Stimulated activated CD8-positive, alpha-beta memory T cell treated with anti-CD3 and anti-CD28 coated beads, Interleukin-4, amount 100 ng/mL, for 4 hours (primary cell): ENCODE measurements at places on chromosomes 1 and 21.

DNA sequence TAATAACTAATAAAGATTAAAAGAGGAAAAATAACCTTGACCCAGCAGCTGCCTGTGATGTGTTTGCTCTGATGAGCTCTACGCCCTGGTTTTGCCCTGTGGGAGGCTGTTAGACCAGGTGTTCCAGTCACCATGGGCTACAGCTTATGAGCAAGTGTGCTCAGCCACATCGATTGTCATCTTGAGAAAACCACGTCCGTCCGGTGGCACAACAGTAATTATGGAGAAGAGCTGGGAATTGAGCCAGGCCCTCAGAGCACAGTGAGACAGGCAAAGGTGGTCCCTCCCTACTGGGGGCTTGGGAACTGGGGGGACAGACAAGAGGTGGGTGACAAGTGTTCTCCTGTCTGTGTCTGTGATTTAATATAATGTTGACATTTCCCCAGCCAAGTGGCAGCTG, 420.5 kb downstream of the MATN1 start:
- no peak for DNase-seq

DNA sequence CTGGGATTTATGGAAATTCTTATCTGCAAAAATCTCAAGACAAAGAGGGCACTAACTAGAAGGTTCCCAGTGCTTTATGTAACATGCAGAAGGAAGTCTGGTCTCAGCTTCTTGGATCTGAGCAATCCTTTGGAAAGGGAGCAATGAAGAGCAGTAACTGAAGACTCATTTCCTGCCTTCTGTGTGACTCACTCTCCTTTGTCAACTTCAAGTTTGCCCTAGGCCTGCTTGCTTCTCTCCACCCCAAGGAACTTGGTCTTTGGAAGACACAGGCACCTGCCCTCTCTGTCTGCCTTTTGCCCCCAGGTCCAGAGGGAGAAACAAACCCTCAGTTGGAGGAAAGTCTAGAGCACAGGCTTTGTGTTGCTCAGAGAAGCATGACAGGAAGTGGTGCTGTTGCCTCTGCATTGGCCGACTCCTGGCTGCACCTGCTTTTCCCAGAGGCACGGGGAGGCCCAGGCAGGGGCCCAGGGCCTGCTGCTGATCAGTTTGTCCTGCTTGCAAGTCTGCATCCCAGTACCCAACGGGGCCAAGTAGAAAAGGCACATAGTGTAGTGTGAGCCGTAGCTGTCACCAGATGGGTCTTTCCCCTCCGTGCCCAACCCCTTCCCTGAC, 137.2 kb downstream of the DHRS3 start:
- no peak for DNase-seq

DNA sequence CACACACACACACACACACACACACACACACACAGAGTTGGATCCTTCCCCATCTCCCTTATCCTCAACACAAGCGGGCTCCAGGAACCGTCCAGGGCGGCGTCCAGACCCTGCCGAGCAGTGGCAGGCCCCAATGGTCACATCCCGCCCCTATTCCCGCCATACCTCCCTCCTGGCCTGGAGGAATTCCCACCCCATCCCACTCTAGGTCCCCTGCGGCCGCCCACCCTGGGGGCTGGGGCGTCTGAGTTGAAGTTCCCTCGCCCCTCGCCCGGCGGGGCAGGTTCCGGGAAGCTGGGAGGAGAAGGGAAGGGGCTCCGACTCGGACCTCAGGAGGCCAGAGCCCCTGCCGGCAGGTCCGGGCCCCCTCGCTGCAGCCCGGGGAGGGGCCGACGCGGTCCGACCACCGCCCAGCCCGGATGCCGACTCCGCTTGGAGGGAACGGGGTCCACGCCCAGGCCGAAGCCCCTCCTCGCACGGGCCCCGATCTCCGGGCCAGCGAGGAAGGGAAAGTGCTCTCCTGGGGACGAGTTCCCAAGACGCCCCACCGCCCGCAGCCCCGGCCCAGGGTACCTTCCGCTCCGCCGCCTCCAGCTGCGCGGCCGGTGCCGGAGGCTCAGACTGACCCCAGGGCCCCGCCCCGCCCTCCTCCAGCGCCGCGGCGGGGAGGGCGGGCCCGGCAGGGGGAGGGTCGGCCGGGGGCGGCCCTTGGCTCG, at the start of gene RHOC:
Gene RHOC (minus strand): TSS at position 623 of the 716 bp plus-strand sequence. CDS start 3,328 bp downstream, outside the sequence.
- no peak for DNase-seq

GRCh38 chr1:156100205-156100995, 14.1 kb upstream of the LMNA start:
- DNase-seq: no peak

DNA sequence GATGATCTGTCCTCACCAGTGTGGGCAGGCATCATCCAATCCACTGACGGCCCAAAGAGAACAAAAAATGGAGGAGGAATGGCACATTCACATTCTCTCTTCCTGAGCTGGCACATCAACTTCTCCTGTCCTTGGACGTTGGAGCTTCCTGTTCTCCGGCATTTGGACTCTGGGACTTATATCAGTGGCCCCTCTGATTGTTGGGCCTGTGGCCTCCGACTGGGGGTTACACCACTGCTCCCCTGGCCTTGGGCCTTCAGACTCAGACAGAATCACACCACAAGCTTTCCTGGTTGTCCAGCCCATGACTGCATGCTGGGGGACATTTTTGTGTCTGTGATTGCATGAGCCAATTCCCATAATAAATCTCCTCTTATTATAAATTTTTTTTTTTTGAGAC, 20.1 kb downstream of the IFNLR1 start:
- DNase-seq: no peak

DNA sequence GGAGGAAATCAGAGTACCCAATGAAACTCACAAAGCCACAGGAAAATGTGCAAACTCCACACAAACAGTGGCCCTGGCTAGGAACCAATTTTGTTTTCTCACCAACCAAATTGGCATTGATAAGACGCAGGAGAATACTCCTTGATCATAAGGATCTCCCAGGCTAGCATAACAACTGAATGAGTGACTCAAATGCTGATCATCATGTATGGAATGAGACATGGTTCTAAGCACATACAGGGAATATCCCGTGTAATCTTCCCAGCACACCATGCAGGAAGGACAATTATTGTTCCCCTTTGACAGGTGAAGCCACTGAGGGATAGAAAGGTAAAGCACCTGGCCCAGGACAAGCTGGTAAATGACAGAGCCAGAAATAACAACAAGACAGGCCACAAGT, 180.0 kb upstream of the DUSP10 start:
- no peak for DNase-seq

GRCh38 chr1:58570817-58571216, 6.2 kb downstream of the TACSTD2 start:
- DNase-seq: no peak

DNA sequence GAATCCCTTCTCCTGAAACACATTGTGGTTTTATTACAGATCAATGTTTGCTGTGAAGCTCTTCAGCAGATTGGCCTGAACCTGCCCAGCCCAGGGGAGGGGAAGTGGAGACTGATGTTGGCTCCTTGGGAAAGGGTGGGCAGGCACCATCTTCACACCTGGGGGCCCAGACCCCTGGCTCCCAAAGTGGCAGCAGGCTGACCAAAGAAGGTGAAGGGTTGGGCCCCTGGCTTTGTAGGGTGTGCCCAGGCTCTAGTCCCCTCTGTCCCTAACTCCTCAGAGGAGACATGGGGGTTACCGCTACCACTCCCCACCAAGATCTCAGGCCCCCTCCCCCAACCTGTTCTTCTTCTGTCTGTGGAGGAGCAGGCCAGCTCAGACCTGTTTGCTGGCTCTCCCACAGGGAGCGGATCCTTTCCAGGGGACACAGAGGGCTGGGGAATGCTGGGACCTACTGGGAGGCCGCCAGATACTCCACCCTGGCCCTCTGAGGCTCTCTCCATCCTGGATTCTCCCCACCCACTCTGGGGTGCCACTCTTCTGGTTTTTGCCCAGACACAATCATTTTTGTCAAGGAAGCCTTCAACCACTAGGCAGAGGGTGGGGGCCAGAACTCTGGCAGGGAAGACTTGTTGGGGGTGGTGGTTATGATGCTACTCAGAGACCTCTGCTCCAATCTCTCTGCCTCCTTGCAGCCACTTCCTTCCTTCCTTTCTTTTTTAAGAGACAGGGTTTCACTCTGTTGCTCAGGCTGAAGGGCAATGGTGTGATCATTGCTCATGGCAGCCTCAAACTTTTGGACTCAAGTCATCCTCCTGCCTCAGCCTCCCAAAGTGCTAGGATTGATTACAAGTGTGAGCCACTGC, 5.0 kb upstream of the EFNA3 start:
- no peak for DNase-seq

DNA sequence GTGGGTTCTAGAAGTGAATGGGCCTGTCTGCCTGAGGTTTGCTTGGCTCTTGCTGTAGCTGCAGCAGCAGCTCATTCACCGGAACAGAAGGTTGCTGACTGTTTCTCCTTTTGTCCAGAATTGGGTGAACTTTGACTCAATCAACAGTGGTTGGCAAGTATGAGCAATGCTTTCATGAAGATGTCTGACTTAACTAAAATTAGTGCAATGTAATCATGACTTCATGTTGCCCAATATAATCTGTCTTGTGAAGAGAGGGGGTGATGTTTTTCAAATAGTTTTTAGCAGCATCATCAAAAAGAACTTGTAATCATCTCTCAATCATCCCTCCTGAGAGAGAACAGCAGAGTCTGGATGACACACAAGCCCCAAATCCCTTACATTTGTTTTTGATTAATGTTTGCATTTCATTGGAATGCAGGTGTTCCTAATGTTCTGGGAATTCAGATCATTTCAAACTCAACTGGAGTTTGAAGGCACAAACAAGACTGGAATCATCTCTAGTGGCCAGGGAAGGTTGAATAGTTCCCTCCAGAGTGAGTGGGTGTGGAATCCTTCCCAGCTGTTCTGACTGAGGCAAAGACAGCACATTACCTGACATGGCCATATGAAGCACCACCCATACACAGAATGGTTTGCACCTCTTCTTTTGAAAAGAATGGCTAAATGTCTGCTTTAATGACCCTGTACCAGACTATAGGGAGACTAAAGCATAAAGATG, 82.9 kb downstream of the HLX start:
- no peak for DNase-seq

DNA sequence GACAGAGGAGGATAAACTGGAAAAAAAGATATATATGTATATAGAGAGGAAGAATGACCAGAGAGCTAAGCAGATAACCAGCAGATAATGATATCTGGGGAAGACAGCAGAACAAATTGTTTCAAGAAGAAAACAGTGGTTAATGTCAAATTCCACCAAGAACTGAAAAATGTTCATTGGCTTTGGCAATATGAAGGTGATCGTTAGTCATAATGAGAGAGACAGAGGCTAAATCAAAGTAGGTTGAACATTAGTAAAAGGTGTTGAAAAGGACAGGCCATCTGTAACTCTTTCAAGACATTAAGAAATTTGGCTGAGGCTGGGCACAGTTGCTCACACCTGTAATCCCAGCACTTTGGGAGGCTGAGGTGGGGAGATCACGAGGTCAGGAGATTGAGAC, 25.3 kb upstream of the CR2 start:
- DNase-seq: no peak

- DNase-seq: no peak
Measured at GRCh38 chr1:59285691-59286090, 11.2 kb upstream of the FGGY start.
